ENCODE measurements at places on chromosomes 7 and 10.

GRCh38 chr10:50605269-50605950 is 18.3 kb downstream of the SGMS1 start:
- no peak for DNase-seq

DNA sequence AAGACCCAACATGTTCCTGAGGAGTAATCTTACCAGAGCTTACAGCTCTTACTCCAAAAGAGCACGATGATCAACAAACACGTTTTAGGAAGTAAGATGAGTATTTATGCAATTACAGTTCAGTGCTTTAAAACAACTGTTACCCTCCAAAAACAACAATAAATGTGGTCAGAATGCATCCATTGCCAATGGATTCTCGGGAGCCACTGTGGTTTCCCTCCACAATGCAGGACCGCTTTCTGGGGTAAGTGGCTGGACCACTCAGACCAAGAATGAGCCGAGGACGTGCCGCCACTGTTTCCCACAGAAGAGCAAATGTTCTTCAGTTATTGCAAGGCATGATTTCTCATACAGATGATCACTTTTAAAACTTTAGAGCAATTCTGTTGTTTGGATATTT is 232.3 kb upstream of the MKLN1 start:
- DNase-seq, result no peak

- peak; percentile 22 for DNase-seq
These were observed 81.9 kb upstream of the CALN1 start for GRCh38 chr7:72493850-72494661.

GRCh38 chr7:102934239-102934638 is 21.4 kb downstream of the LRRC17 start:
- DNase-seq, result no peak
